ENCODE measurements at places on chromosomes 7 and 10. TPM values are rescaled to one million over a fixed set of nuclear protein-coding genes. Genes with fewer than 3 reads are reported as not detected.

The KCNMA1 gene
- 0.70 TPM for total RNA-seq

The DKK1 gene
- 9.9 TPM for total RNA-seq

The PHKG1 gene
- total RNA-seq: 0.46 TPM

The SLC13A1 gene
- total RNA-seq: not detected

The C10orf67 gene
- total RNA-seq: not detected

The CCDC126 gene
- 14.7 TPM for total RNA-seq

The FEZF1 gene
- total RNA-seq: 0.41 TPM

The NFE2L3 gene
- 15.7 TPM for total RNA-seq

The SEMA3D gene
- total RNA-seq: 7.4 TPM

The RP9 gene
- 12.9 TPM for total RNA-seq

The LANCL2 gene
- 5.1 TPM for total RNA-seq

The CPN1 gene
- total RNA-seq: 0.61 TPM

The CFAP70 gene
- total RNA-seq: 0.70 TPM

DNA sequence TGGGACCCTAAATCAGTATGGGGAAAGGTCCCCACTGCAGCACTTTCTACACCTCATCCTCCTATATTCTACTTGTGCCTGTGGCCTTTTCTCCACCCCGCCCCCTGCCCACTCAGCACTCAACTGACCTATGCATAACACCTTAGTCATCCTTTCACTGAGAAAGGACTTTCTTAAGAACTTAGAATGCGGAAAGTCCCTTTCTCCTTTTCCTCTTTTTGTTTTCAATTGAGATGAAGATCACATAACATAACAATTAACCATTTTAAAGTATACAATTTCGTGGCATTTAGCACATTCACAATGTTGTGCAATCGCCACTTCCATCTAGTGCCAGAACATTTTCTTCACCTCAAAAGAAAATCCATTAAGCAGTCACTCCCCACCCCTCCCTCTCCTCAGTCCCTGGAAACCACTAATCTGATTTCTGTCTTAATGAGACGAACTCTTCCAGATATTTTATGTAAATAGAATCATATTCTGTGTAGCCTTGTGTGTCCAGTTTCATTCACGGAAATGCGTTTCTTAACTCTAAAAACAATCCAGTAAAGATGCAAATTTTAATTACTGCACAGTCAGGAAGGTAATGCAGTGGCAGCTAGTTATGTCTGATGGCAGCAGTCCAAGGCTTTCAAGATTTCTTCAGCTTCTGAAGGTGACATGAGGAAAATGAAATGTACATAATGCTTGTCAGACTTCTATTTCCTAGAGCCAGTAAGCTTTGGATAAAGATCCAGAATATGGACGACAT, 41.7 kb downstream of the FAS start:
- peak; percentile 65 for DNase-seq

DNA sequence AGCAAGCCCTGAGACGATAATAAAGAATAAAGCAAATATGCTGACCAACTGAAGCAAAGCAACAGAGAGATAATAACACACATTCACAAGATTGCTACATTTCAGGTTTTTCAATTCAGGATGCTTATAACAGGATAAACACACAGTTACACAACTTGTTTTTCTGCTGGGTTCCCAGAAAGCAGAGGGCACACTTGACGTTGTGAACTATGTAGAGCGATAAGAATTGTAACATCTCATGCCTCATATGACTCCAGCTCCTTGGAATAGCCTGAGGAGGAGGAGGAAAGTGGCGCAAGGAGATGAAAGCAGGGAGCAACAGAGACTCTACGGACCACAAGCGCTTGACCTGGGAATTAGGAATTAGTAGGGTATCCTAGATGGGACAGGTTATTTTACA, 201.7 kb downstream of the SKAP2 start:
- no peak for DNase-seq

- no peak for DNase-seq
Observed at GRCh38 chr10:2786251-2786650, 281.1 kb upstream of the PFKP start.

- no peak for DNase-seq
Observed at GRCh38 chr7:159191236-159191635, 46.6 kb upstream of the VIPR2 start.

GRCh38 chr10:26787362-26787761, 73.4 kb downstream of the ABI1 start:
- DNase-seq: no peak

- no peak for DNase-seq
Observed at GRCh38 chr7:11212816-11213215, 239.1 kb downstream of the PHF14 start.

DNA sequence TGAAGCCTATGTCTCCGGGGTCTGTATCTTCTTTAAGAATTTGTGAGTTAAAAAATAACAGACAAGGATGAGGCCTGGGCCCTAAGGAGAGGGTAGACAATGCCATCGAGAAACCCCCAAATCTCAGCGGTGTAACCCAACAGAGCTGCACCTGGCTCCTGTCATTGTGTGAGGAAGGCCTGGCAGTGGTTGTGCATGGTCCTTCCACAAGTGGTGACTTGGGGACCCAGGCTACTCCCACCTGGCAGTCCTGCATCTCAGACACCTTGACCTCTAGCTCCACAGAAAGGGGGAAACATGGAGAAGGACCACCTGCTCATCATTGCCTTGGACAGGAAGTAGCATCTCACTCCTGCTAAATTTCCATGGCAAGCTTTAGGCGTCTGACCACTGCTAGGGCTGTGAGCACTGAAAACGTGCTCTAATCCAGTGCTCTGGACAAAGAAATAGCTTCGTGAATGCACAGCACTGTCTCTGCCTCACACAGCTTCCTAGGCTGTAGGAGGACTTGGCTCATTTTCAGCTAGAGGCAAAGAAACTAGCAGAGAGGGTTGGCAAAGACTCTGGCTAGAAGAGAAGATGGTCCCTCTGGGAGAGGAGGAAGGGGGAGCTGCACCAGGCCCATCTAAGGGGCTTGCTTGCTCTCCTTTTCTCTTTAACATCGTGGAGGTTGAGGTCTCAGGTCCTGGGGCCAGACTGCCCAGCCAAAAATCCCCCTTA, 273.9 kb upstream of the ZMIZ1 start:
- peak; percentile 25 for DNase-seq

DNA sequence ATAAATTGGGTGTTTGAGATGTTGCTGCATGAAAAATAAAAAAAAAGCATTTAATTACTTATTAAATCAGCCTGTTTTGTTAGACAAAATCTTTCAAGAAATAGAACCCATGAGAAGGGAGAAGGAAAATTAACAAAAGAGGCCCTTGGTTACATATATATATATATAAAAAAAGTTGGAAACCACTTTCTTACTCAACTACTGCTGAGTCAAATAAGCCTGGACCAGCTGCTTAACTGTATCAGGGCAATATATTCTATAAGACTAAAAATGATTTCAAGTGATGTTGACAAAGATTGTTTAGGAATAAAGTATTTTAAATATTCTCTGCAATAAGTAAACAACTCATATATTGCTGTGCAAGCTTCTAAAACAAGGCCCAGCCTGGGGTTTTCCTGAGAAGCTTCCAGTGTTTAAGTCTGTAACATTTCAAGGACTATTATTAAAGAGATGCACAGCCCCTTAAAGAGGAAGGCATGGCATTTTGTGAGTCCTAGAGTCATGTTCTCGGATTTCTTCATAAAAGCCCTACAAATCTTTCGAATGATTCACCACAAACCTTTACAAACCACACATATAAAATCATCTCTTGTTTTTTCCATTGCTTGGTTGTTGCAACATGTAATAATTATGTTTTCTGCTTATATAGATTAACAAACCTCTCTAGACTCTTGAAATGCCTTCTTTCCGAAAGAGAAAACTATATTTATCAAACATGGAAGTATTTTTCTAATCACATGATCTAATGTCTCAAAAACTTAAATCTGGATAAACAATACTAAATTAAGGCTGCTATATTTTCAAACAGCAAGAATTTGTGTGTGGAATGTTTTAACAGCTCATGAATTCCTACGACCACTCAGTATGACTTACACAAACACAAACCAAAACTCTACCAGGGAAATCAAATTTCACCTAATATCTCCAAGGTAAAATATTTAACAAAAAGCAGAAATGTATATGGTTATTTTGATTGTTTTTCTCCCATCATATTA, 14.3 kb downstream of the JAZF1 start:
- DNase-seq: no peak

DNA sequence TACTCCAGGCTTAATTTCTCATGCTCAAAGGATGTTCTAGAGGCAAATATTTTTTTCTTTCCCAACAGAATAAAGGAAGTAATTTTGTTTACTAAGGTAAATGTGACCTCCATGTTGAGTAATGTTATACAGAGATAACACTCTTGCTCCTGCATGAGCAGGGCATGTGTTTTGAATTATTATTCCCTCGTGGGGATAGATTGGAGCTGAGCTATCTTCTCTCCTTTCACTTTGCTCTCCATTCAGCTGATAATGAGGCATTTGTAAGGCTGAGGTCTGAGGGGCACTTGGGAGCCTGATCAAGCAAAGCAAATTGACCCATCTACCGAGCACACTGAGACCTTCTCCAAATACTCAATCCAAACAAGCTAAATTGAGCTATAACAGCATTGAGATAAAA, 50.7 kb upstream of the GHITM start:
- no peak for DNase-seq

GRCh38 chr10:120477743-120478141, 20.7 kb downstream of the PLPP4 start:
- no peak for DNase-seq

GRCh38 chr7:145481985-145482384, 634.6 kb upstream of the CNTNAP2 start:
- DNase-seq: no peak

GRCh38 chr10:47230482-47230881, 69.5 kb upstream of the GDF10 start:
- peak; percentile 18 for DNase-seq

DNA sequence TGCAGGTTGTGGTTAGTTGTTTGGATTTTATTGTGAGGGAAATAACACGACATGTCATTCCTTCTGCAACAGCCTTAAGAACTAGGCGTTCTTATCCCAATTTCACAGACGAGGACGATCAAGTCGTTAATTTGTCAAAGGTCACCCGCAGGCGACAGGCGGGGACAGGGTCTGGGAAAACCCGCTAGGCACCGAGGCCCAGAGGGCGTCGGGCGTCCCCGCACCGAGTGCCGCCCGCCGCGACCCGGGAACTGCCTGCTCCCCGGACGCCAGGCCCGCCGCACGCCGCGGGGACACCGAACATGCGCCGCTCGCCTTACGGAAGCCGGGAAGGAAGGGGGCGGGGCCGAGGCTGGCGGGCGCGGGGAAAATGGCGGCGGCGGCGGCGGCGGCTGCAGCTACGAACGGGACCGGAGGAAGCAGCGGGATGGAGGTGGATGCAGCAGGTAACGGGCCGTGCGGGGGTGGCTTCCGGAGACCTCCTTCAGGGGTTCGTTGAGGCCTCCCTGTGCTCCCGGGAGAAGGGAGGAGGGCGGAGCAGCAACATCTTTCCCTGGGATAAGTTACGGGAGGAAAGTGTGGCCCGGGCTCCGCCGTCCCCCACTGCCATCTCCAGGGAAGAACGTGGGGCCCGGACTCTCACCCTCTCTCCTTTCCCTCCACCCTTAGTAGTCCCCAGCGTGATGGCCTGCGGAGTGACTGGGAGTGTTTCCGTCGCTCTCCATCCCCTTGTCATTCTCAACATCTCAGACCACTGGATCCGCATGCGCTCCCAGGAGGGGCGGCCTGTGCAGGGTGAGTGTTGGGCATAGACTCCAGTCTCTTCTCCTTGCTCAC, at the start of gene COPS6:
Gene COPS6 (plus strand): TSS at position 349 of the 837 bp plus-strand sequence. CDS start 22 bp downstream, at position 371.
- DNase-seq: peak; percentile 92

DNA sequence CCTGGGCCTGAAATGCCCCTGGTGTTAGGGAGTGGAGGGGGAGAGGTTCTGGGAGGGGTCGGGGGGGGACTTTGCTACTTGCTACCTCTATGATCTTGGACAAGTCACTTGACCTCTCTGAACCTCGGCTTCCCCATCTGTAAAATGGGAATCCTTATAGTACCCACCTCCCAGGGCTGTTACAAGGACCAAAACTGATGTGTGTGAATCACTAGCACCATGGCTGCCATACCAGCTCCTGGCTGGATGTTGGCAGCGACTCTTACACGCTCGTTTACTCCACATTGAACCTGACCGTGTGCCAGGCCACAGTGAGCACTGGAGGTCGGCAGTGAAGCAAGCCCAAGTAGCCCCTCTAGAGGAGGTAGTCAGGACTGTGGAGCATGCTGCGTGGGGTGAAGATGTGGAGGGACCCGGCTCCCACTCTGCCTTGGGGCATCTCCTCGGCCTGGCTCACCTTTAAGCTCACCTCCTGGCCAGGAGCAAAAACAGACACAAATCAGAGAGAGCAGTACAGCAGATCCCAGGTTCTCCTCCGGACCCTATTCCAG, 28.9 kb downstream of the PPIF start:
- DNase-seq: no peak

- peak; percentile 71 for DNase-seq
Observed at GRCh38 chr10:43390759-43391158, 18.2 kb downstream of the HNRNPF start.

DNA sequence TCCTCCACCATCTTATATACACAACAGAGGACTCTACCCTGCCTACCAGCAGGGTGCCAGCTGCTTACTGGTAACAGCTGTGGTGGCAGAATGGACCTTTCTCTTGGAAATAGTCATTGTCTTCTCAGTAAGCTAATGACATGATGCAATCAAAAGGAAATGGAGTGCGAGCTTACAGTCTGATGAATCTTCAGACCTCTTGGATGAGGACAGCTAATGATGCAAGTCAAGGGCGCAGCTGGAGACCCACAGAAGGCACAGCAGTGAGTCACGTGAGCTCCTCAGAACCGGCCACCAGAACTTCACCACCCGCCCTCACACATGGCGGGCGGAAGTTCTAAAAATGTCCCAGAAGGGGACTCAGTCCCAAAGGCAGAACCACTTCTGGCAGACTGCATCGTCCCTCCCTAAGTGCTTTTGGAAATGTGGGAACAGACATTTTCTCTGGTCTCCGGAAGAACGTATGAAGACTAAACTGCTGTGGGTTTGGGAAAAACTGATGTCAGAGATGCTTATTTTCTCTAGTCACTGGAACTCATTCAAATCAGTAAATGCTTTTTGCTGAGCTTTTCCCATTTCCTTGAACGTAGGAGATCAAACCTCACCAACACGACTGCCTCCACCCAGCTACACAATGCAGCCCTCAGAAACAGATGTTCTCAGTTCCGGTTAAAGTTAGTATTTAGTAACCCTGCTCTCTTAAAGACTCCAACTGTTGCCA, 96.4 kb downstream of the FAS start:
- peak; percentile 69 for DNase-seq

DNA sequence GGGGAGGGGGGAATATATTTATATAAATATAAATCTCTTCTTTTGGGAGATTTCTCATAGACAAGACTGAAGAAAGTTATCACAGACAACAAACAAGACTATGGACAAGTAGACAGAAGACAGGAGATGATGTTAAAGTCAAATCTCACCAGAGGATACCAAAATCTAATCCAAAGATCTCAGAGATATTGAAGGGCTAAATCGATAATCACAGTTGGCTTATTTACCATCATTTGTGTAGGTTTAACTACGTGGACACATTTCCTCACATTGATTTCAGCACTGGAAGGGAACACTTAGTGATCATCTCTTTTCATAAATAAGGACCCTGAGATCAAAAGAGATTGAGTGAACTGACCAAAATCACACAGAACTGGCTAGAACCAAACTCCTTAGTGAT, 2.7 kb upstream of the INPP5F start:
- no peak for DNase-seq
